ENCODE measurements at places on chromosomes 2 and 18.

GRCh38 chr2:38866773-38867443 is 8.8 kb downstream of the DHX57 start:
- no peak for DNase-seq

- DNase-seq = no peak
Observed at GRCh38 chr2:68730828-68731227, 3.8 kb upstream of the ARHGAP25 start.

GRCh38 chr18:78871618-78872017 is 108.0 kb upstream of the SALL3 start:
- DNase-seq = no peak

GRCh38 chr2:225574582-225575138 is 175.2 kb downstream of the NYAP2 start:
- DNase-seq = no peak

- DNase-seq = no peak
Observed at GRCh38 chr18:62784966-62785413, 69.6 kb downstream of the PHLPP1 start.

GRCh38 chr2:70367722-70368323 is 66.0 kb upstream of the FAM136A start:
- no peak for DNase-seq

DNA sequence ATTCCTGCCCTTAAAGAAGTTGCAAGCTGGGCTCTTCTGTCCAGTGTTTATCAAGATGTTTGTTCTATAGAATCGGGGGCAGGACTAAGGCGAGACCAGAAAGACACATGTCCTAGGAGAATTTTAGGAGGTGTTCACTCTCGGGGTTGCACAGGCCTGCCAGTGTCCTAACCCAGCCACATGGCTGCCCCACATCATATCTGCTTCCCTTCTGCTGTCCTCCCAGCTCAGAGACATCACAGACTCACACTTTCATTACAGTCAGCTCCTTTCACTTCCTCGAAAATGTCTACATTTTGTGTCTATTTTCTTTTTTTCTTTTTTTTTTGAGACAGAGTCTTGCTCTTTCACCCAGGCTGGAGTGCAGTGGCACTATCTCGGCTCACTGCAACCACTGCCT is 10.7 kb upstream of the MRO start:
- DNase-seq = no peak

GRCh38 chr2:177239053-177239452 is 25.5 kb downstream of the NFE2L2 start:
- DNase-seq = no peak

DNA sequence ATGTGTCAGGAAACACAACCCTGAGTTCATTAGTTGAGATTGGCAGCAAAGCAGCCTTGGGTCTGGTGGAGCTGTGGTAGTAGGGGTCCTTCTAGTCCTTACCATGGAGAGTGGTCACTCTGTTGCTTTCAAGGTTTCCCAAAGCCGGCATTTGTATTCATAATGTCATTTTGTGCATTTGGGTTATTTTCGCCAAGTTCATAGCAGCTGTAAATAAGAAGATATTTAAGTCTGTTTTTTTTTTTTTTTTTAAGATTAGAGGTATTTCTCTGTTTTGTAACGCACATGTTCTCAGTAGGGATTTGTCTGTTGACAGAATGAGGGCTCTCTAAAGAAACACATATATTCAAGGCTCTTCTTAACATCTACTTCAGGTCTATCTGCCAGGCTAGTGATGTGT is 114.1 kb downstream of the PRPF40A start:
- no peak for DNase-seq

DNA sequence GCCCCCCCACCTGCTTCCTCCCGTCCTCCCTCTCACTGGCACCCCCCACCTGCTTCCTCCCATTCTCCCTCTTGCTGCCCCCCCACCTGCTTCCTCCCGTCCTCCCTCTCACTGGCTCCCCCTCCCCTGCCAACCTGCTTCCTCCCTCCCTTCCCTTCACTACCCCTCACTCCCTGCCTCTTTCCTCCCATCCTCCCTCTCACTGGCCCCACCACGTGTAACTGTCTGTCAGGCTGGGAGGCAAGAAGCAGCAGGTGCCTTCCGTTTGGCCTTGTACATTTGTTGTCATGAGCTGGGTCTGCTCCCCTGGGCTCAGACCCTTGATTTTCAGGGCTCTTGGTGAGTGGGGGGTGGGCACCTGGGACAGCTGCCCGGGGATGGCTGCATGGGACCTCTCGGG is 19.1 kb downstream of the RTP5 start:
- DNase-seq = no peak

GRCh38 chr2:23618794-23619530 is 234.0 kb downstream of the KLHL29 start:
- DNase-seq = no peak

DNA sequence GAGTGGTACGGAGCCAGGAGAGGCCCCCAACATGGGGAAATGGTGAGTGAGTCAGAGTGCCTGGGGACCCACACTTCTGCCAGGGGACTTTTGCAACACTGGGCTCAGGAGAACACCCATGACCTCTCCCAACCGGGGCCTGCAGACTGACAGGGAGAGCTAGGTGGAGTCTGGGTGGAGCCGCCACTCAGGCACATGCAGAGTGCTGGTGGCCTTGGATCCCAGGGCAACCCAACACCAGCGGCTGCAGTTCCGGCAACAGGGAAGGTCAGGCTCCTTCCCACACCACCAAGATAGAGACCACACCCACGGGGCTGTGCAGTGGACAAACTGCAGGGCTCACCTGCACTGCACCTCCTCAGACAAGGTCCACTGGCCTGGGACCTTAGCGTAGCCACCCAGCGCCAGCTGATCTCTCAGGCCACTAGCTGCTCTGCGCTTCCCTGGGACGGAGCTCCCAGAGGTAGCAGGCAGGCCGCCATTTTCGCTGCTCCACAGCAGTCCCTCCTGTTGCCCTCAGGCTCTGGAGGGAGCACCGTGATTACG is 99.0 kb downstream of the EFEMP1 start:
- no peak for DNase-seq

DNA sequence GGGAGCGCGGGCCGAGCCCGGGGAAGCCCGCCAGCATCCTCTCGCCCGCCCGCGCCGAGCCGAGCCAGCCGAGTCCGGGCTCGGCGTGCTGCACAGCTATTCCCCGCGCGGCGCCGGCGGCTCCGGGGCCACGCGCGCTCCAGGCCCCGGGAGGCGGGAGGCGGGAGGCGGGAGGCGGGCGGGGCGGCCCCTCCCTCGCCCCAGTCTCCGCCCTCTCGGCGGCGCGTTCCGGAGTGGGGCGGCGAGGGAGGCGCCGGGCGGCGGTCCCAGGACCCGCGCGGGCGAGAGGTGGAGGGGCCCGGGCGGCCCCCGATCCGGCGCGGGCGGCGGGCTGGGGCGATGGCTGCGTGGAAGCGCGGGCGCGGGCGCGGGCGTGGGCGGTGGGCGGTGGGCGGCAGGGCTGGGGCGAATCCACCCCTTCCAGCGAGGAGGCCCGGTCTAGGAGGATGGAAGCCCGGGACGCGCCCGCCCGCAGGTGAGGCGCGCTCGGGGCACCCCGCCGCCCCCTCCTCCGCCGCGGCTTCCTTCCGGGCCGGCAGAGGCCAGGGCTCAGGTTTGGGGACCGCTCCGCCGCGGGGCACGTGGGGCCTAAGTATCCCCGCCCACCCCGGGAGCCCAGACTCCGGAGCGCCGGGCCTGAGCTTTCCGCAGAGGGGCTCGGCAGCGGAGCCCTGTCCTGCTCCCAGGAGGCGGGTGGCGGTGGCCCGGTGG is at the start of gene ADCY3:
TSS of gene ADCY3 (minus strand) at position 140 of the 711 bp plus-strand sequence. CDS start 1,250 bp downstream, outside the sequence.
- no peak for DNase-seq

DNA sequence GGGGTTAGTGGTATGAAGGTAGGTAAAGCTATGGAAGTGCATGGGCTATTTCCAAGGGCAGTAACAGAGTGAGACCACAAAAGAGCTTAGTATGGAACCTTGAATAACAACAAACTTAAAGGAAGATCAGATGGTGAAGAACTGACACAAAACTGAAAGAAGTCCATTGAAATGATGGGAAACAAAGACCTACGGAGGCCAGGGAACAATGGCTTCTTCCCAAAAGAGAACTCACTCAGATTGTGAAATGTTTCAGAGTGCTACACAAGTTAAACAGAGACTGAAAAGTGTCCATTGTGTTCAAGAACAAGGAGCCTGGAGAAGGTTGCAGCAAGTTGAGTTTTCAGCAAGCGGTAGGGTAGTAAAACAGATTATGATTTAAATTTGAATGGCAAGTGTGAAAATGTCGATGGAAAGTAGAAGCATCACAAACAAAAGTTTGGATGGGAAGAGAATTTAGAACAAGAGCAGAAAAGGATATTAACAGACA is 700.0 kb upstream of the NXPH2 start:
- no peak for DNase-seq

GRCh38 chr2:223980397-223980735 is 23.1 kb downstream of the MRPL44 start:
- no peak for DNase-seq

DNA sequence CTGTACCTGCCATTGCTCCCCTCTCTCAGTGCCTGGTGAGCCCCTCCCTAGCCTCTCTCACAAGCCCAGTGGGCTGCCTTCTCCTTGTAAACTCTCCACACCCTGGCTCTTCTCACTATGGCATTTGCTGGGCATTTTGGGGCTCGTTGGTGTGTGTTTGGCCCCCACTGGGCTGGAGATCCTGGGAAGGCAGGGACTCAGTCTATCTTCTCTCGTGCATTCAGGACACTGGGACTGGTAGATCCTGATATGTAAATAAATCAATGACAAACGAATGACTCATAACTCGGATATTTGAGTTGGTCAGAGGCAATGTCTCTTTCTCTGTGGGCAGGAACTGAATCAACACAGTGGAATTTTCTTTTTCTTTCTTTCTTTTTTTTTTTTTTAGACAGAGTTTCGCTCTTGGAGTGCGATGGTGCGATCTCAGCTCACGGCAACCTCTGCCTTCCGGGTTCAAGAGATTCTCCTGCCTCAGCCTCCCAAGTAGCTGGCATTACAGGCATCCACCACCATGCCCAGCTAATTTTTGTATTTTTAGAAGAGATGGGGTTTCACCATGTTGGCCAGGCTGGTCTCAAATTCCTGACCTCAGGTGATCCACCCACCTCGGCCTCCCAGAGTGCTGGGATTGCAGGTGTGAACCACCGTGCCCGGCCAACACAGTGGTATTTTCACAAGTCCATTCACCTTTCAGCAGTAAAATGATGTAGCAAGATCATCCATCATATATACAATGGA is 144.6 kb upstream of the SPRED2 start:
- no peak for DNase-seq

- no peak for DNase-seq
Observed at GRCh38 chr2:99680946-99681345, 191.1 kb upstream of the REV1 start.

- DNase-seq = no peak
Observed at GRCh38 chr2:182444806-182445205, 18.0 kb upstream of the PDE1A start.

DNA sequence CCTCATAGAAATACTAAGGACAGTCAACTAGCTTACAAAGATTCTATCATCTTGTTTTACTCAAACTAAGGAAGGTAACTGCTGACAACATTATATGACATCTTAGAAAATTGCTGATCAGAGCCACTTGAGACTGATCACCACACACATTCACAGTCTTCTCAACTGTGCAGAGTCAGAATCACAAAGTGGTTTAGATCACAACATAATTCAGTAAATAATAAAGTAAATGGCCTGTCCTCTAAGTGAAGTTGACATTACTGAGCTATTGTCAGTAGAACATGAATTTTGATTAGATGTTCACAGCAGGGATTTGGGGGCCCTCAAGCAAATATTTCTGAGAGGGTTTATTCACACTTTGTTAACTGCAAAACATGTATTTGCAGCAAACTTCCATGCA is 28.5 kb downstream of the NOL4 start:
- no peak for DNase-seq

- DNase-seq = no peak
Observed at GRCh38 chr2:233598952-233599351, 18.5 kb upstream of the UGT1A8 start.

GRCh38 chr2:145789636-145790035 is 1269.7 kb upstream of the ZEB2 start:
- no peak for DNase-seq

DNA sequence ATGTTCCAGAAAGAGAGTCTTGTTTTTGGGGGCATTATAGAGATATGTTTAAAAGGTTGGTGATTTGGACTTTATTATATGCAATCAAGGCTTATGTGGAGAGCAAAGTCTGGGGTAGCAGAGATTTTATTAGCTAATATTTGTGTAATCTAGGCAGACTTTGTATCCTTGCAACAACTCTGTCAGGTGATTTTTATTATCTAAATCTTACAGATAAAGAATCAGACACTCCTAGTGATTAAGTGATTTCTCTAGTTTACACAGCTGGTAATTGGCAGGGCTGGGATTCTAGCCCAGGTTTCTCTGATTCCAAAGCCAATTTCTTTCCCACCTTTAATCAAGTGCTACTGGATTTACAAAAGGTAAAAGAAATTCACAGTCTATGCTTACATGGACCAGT is 33.3 kb upstream of the NCK2 start:
- DNase-seq = no peak

DNA sequence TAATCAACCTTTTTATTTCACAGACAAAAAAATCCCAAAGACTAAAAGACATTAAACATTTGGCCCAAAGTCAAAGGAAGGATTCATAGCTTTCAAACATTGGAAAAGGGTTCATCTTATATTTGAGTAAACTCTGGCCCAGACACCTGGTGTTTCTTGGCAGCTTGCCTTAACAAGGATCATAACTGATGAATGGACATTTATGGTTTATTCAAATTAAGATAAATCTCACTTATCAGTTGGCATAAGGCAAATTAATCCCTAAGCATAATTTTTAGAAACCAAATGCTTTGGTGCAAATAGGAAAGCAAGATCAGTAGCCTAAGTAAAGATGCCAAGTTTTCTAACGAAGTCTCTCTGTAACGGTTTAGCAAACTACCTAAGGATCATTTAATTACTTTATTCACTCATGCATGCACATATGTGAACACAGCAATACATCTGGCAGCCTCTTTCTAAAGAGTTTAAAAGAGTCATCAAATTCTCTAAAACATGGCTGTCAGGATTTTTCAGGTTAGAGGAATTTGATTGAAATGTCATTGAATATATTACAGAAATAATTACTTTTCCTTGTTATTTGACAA is 323.4 kb upstream of the RBMS1 start:
- no peak for DNase-seq

- DNase-seq = no peak
Observed at GRCh38 chr2:230890646-230891045, 25.9 kb downstream of the ITM2C start.

GRCh38 chr18:70420146-70420898 is 131.5 kb downstream of the SOCS6 start:
- no peak for DNase-seq

DNA sequence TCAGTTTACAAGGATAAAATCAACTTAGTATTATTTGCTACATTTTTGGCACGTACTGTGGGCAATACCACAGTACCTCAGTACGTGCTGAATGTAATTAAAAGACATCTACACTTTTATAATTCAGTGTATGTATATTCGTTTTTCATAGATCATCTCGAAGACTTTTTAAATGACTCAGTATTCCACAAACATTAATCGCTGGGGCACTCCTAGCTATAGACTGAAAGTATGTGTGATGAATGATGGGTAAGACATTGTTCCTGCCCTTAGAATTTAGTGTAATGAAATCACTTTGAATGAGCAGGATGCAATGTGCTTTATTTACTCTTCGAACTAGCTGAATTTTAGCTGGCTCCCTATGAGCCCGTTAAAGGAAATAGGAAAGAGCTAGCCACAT is 245.6 kb upstream of the RASGRP3 start:
- DNase-seq = no peak

All from activated naive CD4-positive, alpha-beta T cell (primary cell).